ENCODE measurements at places on chromosomes 7 and 10.

- no peak for DNase-seq
These were observed 4.7 kb downstream of the ZNF239 start for GRCh38 chr10:43569681-43570080.

GRCh38 chr7:108210796-108211195 is 80.6 kb upstream of the LAMB4 start:
- DNase-seq, result no peak

DNA sequence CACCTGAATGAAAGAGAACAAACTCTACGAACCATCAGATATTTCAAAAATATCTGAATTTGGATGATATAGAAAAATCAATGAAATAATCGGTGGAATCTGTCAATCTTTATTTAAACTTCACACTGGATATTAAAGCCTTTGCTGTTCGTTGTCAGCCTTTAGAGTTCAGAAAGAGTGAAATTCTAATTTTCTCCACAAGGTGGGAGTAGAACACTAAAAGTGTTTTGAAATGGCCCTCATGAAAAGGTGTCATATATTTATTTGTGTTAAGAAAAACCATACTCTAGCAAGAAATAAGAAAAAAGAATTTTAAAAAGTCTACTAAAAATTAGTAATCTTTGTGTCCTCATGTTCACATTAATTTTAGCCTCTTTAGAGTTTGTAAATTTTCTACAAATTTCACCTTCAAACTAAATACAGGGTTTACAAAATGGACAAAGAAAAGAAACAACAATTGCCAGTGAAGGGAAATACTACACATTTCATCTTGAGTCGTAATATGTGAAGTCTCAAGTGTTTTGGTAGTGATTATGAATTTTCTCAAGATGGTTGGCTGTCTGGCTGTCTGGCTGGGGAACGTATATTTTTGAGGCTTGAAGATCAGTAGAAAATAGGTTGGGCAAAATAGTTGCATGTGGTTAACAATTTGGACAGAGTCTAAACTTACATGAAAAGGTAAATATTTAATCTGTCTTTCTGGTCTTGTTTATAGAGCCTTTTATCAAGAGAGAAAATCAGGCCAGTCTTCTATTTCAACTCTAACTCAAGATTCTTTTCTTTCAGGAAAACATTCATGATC is 43.7 kb downstream of the DNAJB9 start:
- DNase-seq, result peak; percentile 78

- DNase-seq, result no peak
These were observed 373 bp downstream of the DHX32 start for GRCh38 chr10:125880719-125881118.

DNA sequence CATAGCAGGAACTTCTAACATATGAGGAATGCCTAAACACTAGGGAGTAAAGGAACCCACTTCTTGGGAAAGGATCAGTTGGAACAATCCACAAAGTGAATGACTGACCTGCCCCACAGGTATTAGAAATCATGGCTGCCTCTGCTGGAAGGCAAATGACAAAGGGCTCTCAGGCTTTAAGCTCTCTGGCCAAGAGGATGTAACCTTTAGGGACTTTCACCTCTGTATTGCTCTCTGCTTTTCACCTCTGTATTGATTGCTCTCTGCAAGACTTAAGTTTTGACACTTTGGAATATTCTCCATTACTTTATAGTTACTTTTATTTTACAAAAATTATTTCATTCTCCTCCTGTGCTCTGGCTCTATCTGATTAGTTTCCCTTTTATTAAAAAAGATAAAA is 248.0 kb downstream of the LRRTM3 start:
- DNase-seq, result no peak

- no peak for DNase-seq
These were observed 122.4 kb downstream of the CTTNBP2 start for GRCh38 chr7:117750612-117751563.

- no peak for DNase-seq
These were observed 3.6 kb upstream of the SEMA3C start for GRCh38 chr7:80922253-80923049.

DNA sequence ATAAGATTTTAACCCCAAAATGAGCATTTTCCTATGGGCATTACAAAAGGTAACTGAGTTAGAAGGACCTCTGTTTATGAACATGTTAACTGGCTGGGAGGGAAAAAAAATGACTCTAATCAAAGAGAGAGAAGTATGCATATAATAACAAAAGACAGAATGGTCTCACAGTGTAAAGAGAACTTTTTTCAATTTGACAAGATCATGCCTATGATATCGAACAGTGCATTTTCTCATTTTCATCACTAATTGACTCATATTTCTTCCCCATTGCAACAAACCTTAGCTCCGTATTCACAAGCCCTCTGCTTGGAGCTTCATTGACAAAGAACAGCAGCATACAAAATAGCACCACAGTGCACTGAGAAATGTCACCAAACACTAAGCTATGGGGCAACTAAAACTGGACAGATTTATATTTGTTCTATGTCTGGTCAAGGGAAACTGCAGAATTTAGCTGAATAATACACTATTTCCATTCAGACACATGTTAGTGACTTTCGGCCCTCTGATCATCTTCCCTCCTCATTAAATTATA is 45.6 kb downstream of the SMURF1 start:
- DNase-seq, result no peak

DNA sequence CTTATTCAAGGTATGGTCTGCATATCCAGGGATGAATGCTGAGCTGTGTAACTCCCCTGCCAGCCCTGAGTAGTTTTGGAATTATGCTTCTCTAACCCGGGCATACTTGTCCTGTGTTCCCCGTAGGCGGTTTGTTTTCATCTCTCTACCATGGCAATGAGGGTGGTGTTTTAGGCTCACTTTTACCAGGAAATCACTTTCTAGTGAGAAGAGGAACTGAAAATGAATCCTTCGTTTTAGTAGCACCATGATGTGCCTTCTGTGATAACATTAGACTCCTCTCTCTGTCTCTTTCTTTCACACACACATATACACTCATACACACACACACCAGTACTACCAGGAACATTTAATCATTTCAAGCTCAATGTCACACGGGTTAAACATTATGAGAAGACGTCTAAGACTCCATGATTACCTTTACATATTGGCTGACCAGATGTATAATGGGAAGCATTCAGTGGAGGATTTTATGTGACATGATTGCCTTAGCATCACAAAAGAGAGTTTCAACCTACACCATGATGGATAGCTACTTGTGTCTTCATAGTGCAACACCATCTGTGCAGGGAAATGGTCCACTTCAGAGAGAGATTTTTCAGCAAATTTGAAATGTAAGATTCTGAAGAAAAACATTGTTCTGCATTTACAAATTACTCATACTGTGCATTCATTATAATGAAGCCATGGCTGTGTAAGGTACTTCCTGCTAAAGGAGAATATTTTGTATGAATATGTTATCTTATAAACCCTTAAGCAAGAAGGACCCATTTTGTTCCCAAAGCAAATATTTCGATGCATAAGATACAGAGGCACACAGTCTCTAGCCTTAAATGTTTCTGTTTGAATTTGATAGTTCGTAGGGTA is 31.0 kb upstream of the PFKP start:
- DNase-seq, result no peak

DNA sequence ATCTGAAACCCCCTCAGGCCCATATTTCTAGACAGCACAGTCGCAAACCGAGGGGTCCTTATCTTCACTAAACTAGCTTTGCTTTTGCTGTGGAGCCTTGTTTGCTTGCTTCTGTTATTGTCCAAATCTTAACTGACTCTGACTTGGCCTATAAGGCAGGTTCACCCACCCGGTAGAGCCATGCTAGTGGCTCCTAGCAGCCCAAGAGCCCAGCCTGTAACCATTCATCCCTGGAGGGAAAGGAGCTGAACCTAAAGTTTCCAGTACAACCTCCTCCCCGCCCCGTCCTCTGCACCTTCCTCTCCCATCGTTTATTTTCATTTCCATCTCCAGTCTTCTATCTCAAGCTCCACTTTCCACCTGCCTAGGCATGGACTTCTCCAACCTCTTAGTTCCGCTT is 345.7 kb downstream of the PTPRN2 start:
- no peak for DNase-seq

- DNase-seq, result no peak
These were observed 234.4 kb downstream of the GLI3 start for GRCh38 chr7:42002654-42003053.

DNA sequence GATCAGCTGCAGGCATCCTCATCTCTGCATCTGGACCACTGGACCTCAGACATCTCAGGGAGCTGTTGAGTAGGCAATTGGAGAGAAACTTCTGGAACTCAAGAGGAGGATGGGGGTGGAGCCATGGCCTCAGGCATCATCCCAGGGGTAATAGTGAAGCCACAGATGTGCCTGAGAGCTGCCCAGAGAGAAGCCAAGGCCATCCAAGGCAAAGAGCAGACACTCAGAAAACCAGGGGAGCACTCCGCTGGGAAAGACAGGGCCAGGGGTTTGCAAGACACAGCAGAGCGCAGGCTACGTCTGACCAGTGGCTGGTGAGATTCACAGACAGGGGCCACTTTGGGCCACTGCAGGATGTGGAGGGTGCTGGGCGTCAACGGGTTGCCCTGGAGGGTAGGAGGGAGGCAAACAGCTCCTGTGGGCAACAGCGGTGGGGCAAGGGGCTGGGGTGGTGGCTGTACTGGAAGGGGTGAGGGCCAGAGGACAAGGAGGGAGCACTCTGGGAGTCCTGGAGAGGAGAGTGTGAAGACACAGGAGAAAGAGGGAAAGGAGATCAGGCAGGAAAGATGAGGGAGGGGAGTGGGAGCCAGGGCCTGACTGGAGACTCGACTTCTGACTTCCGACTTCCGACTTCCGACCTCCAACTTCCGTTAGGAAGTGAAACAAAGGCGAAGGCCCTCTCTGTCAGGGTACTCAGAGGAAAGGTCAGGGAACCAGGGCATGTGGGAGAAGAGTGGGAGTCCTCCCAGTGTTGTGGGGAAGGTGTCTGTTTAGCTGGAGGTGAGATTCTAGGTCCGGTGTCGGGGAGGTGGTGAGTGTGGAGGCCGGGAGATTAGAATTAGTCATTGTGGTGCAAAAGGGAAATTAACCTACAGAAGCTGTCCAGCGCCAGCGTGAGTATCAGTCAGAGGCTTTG is 69.7 kb upstream of the ANTXRL start:
- DNase-seq, result no peak

DNA sequence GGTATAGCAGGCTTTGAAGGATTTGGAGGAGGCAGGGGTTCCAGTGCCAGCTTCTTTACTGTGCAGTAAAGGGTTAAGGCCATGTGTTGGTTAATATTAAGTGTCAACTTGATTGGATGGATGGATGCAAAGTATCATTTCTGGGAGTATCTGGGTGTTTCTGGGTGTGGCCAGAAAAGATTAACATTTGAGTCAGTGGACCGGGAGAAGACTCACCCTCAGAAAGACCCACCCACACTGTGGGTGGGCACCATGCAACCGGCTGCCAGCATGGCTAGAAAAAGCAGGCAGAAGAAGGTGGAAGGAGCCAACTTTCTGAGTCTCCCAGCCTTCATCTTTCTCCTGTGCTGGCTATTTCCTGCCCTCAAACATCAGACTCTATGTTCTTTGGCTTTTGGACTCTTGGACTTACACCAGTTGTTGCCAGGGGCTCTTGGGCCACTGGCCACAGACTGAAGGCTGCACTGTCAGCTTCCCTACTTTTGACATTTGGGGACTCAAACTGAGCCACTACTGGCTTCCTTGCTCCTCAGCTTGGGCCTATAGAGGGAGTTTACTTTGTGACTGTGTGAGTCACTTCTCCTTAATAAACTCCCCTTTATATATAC is 6.8 kb upstream of the TRUB1 start:
- DNase-seq, result peak; percentile 40

DNA sequence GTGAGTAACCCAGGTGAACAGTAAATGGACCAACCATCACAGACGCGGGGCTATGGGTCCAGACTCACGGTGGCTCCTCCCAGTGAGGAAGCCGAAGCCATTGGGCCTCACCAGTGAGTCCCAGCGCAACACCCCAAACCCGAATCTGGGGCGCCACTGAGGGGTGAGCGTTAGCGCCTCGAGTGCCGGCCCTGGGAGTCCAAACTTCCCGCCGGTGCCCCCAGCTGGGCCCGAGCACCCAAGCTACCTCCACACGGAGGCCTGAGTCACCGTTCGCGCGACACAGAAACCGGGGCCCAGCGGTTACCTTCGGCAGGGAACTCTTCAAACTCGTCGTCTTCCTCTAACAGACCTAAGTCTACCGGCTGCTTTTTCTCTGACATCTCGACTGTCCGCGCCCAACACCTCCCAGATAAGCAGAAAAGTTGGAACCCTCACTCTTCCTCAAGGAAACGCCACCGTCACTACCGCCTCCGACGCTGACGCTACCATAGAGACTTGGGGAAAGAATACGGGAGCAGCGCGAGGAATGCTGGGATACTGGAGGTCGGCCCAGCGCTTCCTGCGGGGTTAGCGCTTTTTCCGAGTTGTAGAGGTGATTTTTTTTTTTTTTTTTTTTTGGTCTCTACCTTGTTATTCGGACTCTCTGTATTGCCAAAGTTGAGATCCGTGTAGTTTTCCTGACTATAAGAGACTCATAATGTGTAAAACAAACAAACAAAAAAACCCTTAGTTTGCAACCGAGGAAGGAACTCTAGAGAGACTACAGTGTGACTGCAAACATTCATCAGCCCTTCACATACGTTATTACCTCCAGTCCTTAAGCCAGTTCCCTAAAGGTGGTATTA is at the start of gene SEM1:
Gene SEM1, minus strand, starts transcription at position 466 of the 848 bp plus-strand sequence. Its CDS starts 83 bp downstream, at position 383.
- DNase-seq, result peak; percentile 56

DNA sequence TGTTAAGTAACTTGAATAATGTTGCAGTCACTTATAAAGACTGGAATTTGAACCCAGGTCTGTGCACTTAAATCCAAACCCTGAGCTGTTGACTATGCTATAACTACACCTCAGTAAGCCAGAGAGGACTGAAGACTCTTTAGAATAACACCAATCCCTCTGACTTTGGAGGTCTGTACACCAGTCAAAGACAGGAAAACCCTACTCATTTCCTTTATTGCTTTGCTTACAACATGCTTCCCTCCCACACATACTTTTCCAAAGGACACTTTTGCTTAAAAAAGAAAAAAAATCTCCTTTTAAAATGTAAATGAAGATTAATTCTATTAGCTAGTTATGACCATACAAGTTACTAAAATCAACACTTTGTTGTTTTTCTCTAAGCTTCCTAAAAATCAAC is 184.7 kb upstream of the KCTD7 start:
- DNase-seq, result no peak

- DNase-seq, result no peak
These were observed 107.5 kb downstream of the ITGB8 start for GRCh38 chr7:20438248-20438647.

DNA sequence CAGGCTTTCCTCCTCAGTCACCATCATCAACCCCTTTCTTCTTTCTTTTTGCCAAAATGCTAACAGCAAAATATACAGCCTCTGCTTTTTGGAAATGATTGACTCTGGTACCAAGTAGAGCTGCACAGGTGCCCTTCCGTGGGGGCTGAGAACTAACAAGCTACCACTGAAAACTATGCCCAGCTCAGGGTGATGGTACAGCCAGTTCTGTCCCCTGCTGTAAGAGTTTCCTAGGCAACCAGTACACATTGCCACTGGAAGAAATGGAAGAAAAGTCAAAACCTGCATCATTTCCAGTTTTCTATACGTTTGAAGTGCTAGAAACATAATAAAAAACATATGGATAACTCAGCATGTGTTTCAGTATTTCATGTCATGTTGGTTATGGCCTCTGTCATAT is 297.5 kb downstream of the PRKG1 start:
- DNase-seq, result no peak

Data from hematopoietic multipotent progenitor cell treated with erythropoietin and hydrocortisone succinate and interleukin-3 and kit ligand, for 15 days (in vitro differentiated cells).